Activated naive CD8-positive, alpha-beta T cell treated with anti-CD3 and anti-CD28 coated beads, Interleukin-2, amount 50 U/mL, for 24 hours (primary cell): ENCODE measurements at places on chromosomes 7 and 10.

DNA sequence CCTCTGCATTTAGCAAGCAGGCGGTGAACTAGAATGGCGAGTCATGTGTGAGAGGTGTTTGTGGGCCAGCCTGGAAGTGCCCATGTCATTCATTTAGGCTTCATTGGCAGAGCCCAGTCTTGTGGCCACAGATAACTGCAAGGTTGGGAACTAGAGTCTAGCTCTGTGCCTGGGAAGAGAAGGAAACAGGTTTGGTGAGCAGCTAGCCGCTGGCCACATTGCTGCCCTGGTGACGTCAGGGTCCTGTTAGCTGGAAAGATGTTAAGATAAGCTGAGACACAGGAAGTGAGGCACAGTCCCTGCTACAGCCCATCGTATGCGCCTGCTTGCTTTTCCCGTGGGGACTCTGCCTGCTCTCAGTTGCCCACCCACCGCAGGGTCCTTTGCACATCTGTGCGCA, 185.5 kb downstream of the CAMK1D start:
- DNase-seq: no peak
- no peaks in the 10 kb centered on the region for H3K27me3 ChIP-seq
- no peak overlapping the region for H3K27ac ChIP-seq
- no peaks in the 10 kb centered on the region for H3K36me3 ChIP-seq
- H3K4me1 ChIP-seq: peaks cover 14% of the 10 kb centered on the region

- DNase-seq: no peak
- H3K27me3 ChIP-seq: no peaks in the 10 kb centered on the region
- peak overlapping the region; percentile 85 for H3K27ac ChIP-seq
- H3K36me3 ChIP-seq: peaks cover 25% of the 10 kb centered on the region
- peak overlapping the region; percentile 45 for H3K4me3 ChIP-seq
Observed at GRCh38 chr10:74977072-74977471, 134.4 kb upstream of the SAMD8 start.

- no peak for DNase-seq
- no peaks in the 10 kb centered on the region for H3K4me1 ChIP-seq
- no peak overlapping the region for H3K4me3 ChIP-seq
- H3K27ac ChIP-seq: no peak overlapping the region
Observed at GRCh38 chr7:156510966-156511365, 129.6 kb upstream of the RNF32 start.

DNA sequence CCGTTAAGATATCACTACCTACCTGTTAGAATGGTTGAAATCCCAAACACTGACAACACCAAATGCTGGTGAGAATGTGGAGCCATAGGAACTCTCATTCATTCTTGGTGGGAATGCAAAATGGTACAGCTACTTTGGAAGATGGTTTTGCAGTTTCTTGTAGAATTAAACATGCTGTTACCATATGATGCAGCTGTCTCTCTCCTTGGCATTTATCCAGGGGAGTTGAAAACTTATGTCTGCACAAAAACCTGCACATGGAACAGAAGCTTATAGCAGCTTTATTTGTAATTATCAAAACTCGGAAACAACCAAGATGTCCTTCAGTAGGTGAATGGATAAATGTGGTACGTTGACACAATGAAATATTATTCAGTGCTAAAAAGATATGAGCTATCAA, 199.5 kb downstream of the BICC1 start:
- H3K27ac ChIP-seq: no peak overlapping the region
- no peak overlapping the region for H3K4me3 ChIP-seq
- no peaks in the 10 kb centered on the region for H3K4me1 ChIP-seq
- H3K27me3 ChIP-seq: no peaks in the 10 kb centered on the region

DNA sequence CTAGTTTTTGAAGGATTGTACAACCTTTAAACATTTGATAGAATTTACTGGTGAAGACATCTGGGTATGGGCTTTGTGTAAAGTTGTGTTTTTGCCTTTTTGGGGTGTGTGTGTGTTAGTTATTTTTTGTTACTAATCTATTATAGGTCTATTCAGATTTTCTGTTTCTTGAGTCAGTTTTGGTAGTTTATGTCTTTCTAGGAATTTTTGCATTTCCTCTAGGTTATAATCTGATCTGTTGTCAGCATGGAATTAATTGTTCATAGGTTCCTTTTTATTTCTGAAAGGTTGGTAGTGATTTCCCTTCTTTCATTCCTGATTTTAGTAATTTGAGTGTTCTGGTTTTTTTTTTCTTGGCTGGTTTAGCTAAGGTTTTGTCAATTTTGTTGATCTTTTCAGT, 17.7 kb downstream of the SEPTIN7 start:
- DNase-seq: no peak
- peaks cover 62% of the 10 kb centered on the region for H3K36me3 ChIP-seq
- H3K4me3 ChIP-seq: peak overlapping the region; percentile 59

DNA sequence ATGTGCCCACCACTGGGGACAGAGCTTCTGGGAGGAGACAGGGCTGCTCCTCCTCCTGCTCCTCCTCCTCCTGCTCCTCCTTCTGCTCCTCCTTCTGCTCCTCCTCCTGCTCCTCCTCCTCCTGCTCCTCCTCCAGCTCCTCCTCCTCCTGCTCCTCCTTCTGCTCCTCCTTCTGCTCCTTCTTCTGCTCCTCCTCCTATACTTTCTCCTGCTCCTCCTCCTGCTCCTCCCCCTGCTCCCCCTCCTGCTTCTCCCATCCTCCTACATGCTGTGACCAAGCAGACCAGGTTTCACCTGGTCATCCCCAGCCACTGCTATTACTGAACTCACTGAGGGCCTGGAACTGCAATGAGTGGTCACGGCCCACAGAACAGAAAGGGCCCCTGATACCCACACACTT, 154.0 kb upstream of the PPP2R2D start:
- no peak overlapping the region for H3K4me3 ChIP-seq
- H3K4me1 ChIP-seq: peaks cover 8% of the 10 kb centered on the region
- H3K27me3 ChIP-seq: peaks cover 12% of the 10 kb centered on the region
- no peak overlapping the region for H3K27ac ChIP-seq

DNA sequence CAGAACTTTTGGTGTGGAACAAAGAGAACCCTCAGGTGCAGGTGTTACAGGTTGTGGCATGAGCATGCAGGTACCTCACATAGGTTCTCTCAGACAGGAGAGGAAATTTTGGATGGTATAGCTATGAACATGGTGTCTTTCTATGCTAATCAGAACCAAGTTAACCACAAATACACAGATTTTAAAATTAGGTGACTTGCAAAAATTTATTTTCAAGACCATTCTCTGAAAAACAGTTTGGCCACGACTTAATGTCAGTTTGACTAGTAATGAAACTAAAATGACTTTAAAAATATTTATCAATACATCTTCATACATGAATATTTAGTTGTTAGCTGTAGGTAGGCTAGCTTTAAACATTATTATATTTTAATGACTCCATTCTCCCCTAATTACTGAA, 129.6 kb downstream of the SRI start:
- no peak overlapping the region for H3K4me3 ChIP-seq
- H3K36me3 ChIP-seq: no peaks in the 10 kb centered on the region
- no peak overlapping the region for H3K27ac ChIP-seq

GRCh38 chr10:43411536-43411935, 2.5 kb upstream of the HNRNPF start:
- peaks cover 19% of the 10 kb centered on the region for H3K4me1 ChIP-seq
- no peak for DNase-seq
- H3K36me3 ChIP-seq: peaks cover 16% of the 10 kb centered on the region
- H3K4me3 ChIP-seq: no peak overlapping the region
- no peak overlapping the region for H3K27ac ChIP-seq

- no peaks in the 10 kb centered on the region for H3K4me1 ChIP-seq
- no peaks in the 10 kb centered on the region for H3K36me3 ChIP-seq
- H3K27me3 ChIP-seq: no peaks in the 10 kb centered on the region
Observed at GRCh38 chr10:25294032-25294926, 119.5 kb downstream of the GPR158 start.

- H3K4me1 ChIP-seq: peaks cover 1% of the 10 kb centered on the region
- H3K27me3 ChIP-seq: peaks cover 6% of the 10 kb centered on the region
- H3K27ac ChIP-seq: no peak overlapping the region
- no peak for DNase-seq
- H3K36me3 ChIP-seq: no peaks in the 10 kb centered on the region
Observed at GRCh38 chr7:3164380-3164792, 120.7 kb upstream of the CARD11 start.

DNA sequence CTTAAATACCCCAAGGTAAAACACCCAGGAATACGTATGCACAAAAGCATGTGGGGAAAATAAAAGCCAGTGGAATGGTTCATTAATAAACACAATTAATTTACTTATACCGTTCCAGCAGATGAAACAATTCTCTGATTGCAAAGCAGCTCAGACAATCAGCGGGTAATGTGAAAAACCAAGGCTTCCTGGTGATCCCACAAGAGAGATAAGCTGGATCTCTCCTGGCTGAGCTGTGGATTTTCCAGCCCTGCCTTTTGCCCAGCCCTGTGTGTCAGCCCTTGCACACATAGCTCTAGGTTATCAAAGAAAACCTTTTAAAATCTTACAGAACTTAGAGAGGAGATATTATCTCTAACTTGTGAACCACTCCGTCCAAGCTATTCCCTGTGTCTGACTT, 1010.7 kb upstream of the AUTS2 start:
- no peak overlapping the region for H3K27ac ChIP-seq
- no peak for DNase-seq

GRCh38 chr7:138355254-138355653, 104.8 kb upstream of the TRIM24 start:
- no peaks in the 10 kb centered on the region for H3K36me3 ChIP-seq
- H3K4me1 ChIP-seq: no peaks in the 10 kb centered on the region
- H3K4me3 ChIP-seq: no peak overlapping the region
- H3K27ac ChIP-seq: no peak overlapping the region

- no peaks in the 10 kb centered on the region for H3K27me3 ChIP-seq
- no peaks in the 10 kb centered on the region for H3K4me1 ChIP-seq
- DNase-seq: no peak
- no peak overlapping the region for H3K27ac ChIP-seq
Observed at GRCh38 chr7:90972906-90973550, 291.2 kb upstream of the FZD1 start.

- H3K4me3 ChIP-seq: peak within 1 kb of the TSS; percentile 89
- H3K27ac ChIP-seq: peak within 1 kb of the TSS; percentile 92
- peaks cover 5% of the 10 kb centered on the region for H3K36me3 ChIP-seq
- peaks cover 66% of the 10 kb centered on the region for H3K4me1 ChIP-seq
- no peaks in the 10 kb centered on the region for H3K27me3 ChIP-seq
Observed at GRCh38 chr7:55572378-55573233, at the start of gene VOPP1. TSS of gene VOPP1 (minus strand) at chr7:55572502. CDS start at chr7:55572324, 178 bp downstream.

GRCh38 chr10:30866896-30867295, 164.8 kb downstream of the ZNF438 start:
- no peak overlapping the region for H3K27ac ChIP-seq
- H3K27me3 ChIP-seq: no peaks in the 10 kb centered on the region
- H3K4me3 ChIP-seq: no peak overlapping the region
- no peaks in the 10 kb centered on the region for H3K36me3 ChIP-seq
- no peaks in the 10 kb centered on the region for H3K4me1 ChIP-seq

GRCh38 chr10:16644146-16644545, 122.5 kb upstream of the C1QL3 start:
- no peak for DNase-seq
- peaks cover 29% of the 10 kb centered on the region for H3K4me1 ChIP-seq
- no peaks in the 10 kb centered on the region for H3K27me3 ChIP-seq
- no peak overlapping the region for H3K27ac ChIP-seq
- peaks cover 7% of the 10 kb centered on the region for H3K36me3 ChIP-seq

- peaks cover 79% of the 10 kb centered on the region for H3K4me1 ChIP-seq
- peak overlapping the region; percentile 73 for H3K4me3 ChIP-seq
- H3K27ac ChIP-seq: peak overlapping the region; percentile 91
- no peaks in the 10 kb centered on the region for H3K27me3 ChIP-seq
- peaks cover 26% of the 10 kb centered on the region for H3K36me3 ChIP-seq
Observed at GRCh38 chr10:72334196-72334824, 20.4 kb downstream of the DNAJB12 start.

GRCh38 chr7:11754933-11755332, 77.1 kb downstream of the THSD7A start:
- H3K27ac ChIP-seq: no peak overlapping the region
- DNase-seq: no peak
- no peaks in the 10 kb centered on the region for H3K36me3 ChIP-seq
- no peaks in the 10 kb centered on the region for H3K27me3 ChIP-seq
- H3K4me3 ChIP-seq: no peak overlapping the region
- no peaks in the 10 kb centered on the region for H3K4me1 ChIP-seq

DNA sequence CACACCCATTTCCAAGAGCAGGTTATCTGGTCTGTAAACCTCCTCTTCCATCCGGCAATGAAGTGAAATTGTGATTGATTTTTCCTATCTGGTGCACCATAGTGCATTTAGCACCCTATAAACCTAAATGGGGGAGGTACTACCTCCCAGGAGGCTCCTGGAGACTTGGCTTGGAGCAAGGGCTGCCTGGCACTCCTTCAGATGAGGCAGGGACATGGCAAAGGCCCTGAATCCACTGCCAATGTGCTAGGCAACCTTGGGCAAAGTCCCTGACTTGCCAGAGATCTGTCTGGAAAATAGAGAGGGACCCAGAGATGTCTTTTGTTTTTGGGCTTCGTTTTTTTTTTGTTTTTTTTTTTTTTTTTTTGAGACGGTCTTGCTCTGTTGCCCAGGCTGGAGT, 6.7 kb upstream of the GRID1 start:
- H3K27me3 ChIP-seq: peaks cover 51% of the 10 kb centered on the region
- H3K36me3 ChIP-seq: no peaks in the 10 kb centered on the region
- DNase-seq: no peak
- no peak overlapping the region for H3K27ac ChIP-seq
- no peak overlapping the region for H3K4me3 ChIP-seq

- DNase-seq: no peak
- H3K27me3 ChIP-seq: no peaks in the 10 kb centered on the region
- H3K4me3 ChIP-seq: no peak overlapping the region
- H3K36me3 ChIP-seq: peaks cover 11% of the 10 kb centered on the region
Observed at GRCh38 chr7:2203766-2204300, 28.9 kb downstream of the MAD1L1 start.

GRCh38 chr7:17679458-17679857, 260.8 kb downstream of the SNX13 start:
- no peaks in the 10 kb centered on the region for H3K36me3 ChIP-seq
- no peak for DNase-seq
- H3K4me1 ChIP-seq: no peaks in the 10 kb centered on the region
- H3K4me3 ChIP-seq: no peak overlapping the region
- H3K27ac ChIP-seq: no peak overlapping the region

GRCh38 chr7:26592011-26592410, 272.4 kb downstream of the SKAP2 start:
- H3K4me1 ChIP-seq: no peaks in the 10 kb centered on the region
- no peak overlapping the region for H3K27ac ChIP-seq
- H3K4me3 ChIP-seq: no peak overlapping the region
- H3K36me3 ChIP-seq: no peaks in the 10 kb centered on the region
- peaks cover 2% of the 10 kb centered on the region for H3K27me3 ChIP-seq

- H3K27me3 ChIP-seq: peaks cover 6% of the 10 kb centered on the region
- H3K4me1 ChIP-seq: peaks cover 26% of the 10 kb centered on the region
- no peaks in the 10 kb centered on the region for H3K36me3 ChIP-seq
- no peak for DNase-seq
- no peak overlapping the region for H3K27ac ChIP-seq
- no peak overlapping the region for H3K4me3 ChIP-seq
Observed at GRCh38 chr10:60962946-60963345, 19.0 kb upstream of the RHOBTB1 start.

GRCh38 chr10:84177541-84178141, 4.0 kb downstream of the GPR15LG start:
- no peak overlapping the region for H3K4me3 ChIP-seq
- no peaks in the 10 kb centered on the region for H3K27me3 ChIP-seq
- H3K27ac ChIP-seq: no peak overlapping the region
- DNase-seq: peak; percentile 20
- peaks cover 11% of the 10 kb centered on the region for H3K4me1 ChIP-seq
